CD4-positive, alpha-beta T cell treated with Interleukin-2 at 100 ng/mL for 4 hours (primary cell): ENCODE measurements at places on chromosomes 7 and 10.

DNA sequence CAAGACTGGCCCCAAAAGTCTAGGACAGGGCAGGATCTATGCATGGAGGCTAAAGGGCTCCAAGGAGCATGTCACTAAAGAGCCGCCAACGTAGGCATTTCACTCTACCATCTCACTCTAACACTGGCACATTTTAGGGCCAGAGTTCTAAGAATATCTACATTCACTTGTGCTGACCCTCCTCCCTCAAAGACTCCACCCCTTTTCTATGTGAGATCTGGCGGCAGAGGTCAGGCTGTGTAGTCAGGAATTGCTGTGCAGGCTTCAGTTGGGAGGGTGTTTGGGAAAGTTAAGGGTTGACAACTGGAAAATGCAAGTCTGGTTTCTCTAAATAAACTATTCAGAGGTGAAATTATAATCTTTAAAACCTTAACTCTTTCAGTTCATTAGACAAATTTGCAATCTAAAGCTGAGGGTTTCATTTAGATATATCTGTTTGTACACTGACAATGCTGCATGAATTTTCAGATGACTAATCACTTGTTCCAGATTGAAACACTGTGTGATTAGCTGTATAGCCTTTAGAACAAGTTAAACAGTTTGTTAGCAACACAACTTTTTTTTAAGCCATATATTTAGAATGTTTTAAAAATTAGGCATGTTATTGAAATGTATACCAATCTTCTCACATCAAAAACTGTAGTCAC is 18.2 kb downstream of the LMOD2 start:
- DNase-seq: no peak

DNA sequence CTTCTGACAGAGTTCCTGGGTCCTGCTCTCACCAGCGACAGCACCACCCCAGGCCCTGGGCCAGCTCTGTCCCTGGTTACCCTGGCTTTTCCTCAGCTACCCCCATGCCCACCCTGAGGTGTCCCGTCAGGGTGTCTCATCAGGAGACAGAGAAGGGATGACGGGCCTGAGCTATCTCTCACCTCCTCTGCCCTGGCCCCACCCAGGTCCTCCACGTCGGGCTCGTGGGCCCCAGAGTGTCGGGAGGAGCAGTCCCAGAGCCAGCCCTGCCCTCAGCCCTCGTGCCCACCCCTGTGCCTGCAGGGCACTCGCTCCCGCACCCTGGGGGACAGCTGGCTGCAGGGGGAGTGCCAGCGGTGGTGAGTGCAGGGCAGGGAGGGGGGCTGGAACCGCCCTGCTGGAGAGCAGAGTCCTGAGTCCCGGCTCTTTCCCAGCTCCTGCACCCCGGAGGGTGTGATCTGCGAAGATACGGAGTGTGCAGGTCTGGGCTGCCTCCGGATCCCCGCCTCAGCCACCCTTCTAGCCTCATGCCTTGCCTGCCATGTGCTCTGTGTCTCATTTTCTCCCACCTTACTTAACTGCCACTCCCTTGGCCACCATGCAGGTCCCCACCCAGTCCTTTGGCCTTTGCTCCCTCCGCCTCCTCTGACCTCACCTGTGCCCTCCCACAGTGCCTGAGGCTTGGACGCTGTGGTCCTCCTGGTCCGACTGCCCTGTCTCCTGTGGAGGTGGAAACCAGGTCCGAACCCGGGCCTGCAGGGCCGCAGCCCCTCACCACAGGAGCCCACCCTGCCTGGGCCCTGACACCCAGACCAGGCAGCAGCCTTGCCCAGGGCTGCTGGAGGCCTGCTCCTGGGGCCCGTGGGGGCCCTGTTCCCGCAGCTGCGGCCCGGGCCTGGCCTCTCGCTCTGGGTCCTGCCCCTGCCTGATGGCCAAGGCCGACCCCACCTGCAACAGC is 16.7 kb upstream of the ZNF862 start:
- no peak for DNase-seq

GRCh38 chr10:35516102-35516670 is 89.0 kb upstream of the GJD4 start:
- no peak for DNase-seq

DNA sequence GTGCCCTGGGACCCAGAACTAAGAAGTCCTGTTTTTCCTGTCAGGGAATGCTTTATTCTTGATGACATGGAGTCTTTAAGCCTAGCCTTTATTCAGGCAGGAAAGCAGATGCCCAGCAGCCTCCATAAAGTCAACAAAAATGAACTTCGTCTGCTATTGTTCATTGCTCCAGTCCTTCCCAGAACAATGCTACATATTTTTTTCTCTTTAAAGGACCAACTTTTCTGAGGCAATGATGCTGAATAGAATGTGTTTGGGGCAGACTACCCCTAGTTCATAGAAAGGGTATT is 47.6 kb upstream of the PDCD4 start:
- DNase-seq: no peak

DNA sequence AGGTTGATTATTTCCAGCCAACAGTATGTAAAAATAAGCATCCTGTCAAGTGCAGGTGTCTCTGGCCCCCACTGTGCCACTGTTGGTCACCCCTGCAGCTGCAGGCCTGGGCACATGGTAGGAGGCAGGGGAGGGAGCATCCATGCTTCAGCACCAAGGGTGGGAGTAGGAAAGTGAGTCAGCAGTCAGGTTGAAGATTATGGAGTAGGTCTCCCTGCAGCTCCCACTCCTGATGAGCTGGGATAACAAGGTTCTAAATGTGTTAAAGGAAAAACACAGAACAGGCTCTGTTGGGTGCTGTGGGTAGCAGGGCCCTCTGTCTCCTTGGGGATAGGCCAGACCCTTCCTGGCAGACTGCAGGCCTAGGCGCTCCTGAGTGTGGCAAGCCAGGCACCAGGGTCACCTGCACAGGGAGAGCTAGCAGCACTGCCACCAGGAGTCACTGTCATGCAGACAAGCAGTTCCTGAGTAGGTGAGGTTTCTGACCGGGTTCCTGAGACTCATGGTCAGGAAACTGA is 59.3 kb downstream of the NUDCD3 start:
- no peak for DNase-seq

DNA sequence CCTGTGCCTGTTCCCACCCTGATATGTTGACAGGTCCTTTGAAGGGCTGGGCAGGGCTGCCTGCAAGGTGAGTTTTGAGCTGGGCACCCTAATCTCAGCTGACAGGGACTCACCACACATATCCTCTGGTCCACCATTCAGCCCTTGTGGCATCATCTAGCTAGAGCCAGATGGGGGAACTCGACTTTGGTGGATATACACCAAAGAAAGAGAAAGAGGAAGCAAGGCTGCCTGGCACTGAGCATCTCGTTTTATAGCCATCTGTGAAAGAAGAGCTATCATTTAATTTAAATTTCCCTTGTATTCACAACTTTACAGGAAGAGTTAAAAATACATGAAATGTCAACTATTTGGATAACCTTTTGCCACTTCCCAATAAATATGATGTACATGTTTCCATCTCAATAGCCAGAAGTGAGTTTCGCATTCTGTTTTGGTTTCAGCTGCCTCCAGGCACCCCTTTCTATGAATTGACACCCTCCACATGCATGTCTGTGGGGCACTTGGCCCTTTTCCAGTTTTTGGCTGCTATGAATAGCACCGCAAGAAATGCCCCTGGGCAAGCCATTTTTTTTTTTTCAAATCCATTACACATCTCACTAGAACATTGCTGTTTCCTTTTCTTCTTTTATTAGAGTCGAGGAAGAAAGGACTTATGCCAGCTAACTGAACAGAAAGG is 22.9 kb upstream of the GRB10 start:
- no peak for DNase-seq

GRCh38 chr10:93173967-93174845 is 100.5 kb downstream of the CYP26A1 start:
- DNase-seq: no peak

DNA sequence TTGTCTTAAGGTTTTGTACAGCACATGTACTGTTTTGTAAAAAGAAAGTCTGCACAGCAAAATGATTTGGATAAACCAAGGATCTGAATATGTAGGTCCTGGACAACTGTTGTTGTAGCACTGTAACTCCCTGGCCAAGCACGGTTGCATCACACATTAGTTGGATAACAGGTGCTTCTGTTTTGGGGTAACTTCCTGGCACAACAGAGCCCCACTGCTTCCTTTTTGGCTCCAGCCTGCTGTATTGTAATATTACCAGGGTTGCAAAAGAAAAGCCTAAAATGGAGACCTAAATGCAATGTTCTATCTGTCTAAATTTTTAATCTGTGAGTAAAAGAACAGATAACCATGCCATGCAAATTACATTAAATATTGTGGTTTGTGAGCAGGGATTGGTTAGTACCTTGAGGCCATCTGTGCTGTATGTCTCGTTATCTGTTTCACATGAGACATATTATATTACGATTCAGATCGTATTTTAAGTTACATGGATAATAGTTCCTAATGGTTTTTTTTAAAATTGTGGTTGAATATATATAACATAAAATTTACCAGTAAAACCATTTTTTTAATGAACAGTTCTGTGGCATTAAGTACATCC is 27.5 kb upstream of the WAC start:
- DNase-seq: no peak

DNA sequence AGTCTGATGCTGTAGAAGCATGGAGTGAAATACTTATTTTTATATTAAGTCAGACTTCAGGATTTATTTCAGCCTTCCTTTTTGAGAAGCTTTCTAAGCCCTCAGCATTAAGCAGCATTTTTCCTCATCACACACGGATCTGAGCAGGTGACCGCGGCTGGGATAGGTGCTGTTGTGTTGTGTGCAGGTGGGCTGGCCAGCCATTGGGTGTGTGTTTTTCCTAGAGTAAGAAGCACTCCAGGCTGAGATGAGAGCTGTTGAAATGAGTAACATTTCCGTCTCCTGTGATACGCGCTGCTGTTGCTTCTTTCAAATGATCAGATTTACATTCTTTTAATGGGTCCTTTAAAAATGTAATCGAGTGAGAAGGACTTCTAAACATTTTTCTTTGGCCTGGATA is 63.9 kb downstream of the INSYN2A start:
- DNase-seq: no peak

DNA sequence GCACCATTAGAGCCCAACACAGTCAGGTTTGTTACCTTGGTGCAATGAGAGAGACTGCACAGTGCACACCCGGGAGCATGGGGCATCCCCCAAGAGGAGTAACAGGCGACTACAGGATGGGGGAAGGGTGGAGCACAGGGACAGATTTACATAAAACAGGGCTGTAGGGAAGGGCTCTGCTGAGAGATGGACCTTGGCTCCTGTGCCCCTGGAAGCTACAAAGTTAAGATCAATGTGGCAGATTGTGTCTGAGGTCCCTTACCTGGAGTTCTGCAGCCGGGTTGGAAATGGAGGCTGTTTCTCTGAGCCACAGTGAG is 13.7 kb upstream of the SLC18A3 start:
- no peak for DNase-seq

GRCh38 chr10:132423966-132424861 is 27.2 kb downstream of the PWWP2B start:
- DNase-seq: no peak

GRCh38 chr10:27390681-27391080 is 113.4 kb upstream of the RAB18 start:
- DNase-seq: no peak

GRCh38 chr7:134890246-134891240 is 95.8 kb upstream of the AGBL3 start:
- no peak for DNase-seq

- no peak for DNase-seq
Measured at GRCh38 chr7:45416846-45417245, 157.3 kb upstream of the ADCY1 start.
